ENCODE measurements at places on chromosomes 11 and 22.

- DNase-seq = peak; percentile 5
Measured at GRCh38 chr11:27524155-27524554, 17.6 kb upstream of the LIN7C start.

DNA sequence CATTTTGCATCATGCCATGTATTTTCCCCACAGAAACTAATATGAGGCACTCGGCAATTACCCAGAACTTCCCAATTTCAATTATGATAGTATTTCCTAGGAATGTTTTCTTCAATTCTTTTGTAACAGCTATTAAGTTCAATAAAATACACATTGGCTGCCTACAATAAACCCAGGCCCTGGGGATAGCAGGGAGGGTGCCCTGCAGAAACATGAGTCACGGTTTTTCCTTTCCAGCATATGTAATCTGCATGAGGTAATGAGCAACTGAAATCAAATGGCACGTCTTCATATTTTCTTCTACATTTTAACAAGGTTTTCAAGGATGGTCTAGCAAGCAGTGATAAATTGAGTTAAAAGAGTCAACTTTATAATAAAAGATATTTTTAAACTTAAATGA, 32.0 kb downstream of the GUCY1A2 start:
- no peak for DNase-seq

GRCh38 chr11:613369-613968, 2.3 kb downstream of the IRF7 start:
- DNase-seq = peak; percentile 84

- peak; percentile 70 for DNase-seq
Measured at GRCh38 chr22:32325416-32325801, 32.3 kb upstream of the RFPL3 start.

DNA sequence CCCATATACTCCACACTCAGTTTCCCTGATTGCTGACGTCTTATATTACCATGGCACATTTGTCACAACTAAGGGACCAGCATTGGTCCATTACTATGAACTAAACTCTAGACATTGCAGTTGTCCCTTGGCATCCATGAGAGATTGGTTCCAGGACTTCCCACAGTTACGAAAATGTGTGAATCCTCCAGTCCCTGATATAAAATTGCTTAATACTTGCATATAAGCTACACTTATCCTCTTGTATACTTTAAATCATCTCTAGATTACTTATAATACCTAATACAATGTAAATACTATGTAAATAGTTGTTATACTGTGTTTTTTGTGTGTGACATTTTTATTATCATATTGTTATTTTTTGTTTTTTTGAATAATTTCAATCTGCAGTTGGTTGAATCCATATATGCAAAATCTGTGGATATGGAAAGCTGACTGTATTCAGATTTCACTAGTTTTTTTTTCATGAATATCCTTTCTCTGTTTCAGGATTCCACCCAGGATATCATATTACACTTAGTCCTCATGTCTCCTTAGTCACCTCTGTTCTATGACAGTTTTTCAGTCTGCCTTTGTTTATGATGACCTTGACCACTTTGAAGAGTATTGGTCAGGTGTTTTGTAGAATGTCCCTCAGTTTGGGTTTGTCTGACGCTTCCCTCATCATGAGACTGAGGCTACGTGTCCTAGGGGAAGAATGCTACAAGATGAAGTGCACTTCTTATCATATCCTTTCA, 55.3 kb downstream of the INSC start:
- DNase-seq = no peak

Measured in BE2C (cell line).